ENCODE measurements at places on chromosomes 4 and X.

GRCh38 chrX:150293311-150294013, 69.7 kb upstream of the MAMLD1 start:
- no peak for DNase-seq

DNA sequence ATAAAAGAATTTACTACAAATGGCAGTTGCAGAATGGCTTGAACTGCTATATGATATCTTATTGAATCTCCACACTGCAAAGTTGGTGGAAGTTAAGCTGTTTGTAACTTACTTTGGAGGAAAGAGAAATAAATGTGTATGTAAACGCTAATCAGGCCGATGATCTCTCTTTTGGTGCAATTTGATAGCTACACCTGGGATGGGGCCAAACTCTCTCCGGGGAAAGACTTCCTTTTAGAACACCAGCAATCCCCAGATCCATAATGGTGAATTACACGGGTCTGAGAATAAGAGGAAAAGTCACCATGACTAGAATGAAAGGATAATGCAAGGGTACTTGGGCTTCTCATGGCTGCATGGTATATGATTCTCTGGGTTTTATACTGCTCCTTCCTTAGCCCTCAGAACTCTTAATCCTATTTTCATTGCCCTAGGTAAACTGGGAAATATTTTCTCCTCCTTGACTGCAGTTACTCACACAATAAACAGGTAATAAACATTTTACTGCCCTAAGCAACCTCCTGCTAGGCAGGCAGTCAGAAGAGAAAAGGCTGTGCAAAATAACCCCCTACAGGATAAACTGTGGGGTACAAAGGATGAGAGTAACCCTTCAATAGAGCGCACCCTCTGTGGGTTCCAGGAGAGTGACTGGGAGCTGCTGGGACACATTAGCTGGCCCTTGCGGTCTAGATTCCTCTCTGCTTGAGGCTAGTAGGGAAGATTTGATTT, 109.3 kb downstream of the MGST2 start:
- DNase-seq = no peak

GRCh38 chr4:126895988-126896570, 736.7 kb upstream of the INTU start:
- DNase-seq = no peak

GRCh38 chr4:85603437-85604336, 128.7 kb downstream of the ARHGAP24 start:
- no peak for DNase-seq

Data from activated CD4-positive, alpha-beta memory T cell treated with anti-CD3 and anti-CD28 coated beads for 36 hours (primary cell).